ENCODE measurements at places on chromosomes 7 and 10. TPM values are rescaled to one million over a fixed set of nuclear protein-coding genes. Genes with fewer than 3 reads are reported as not detected.

ADARB2 gene
- total RNA-seq, result 0.40 TPM

LFNG gene
- total RNA-seq, result 115 TPM

DNA sequence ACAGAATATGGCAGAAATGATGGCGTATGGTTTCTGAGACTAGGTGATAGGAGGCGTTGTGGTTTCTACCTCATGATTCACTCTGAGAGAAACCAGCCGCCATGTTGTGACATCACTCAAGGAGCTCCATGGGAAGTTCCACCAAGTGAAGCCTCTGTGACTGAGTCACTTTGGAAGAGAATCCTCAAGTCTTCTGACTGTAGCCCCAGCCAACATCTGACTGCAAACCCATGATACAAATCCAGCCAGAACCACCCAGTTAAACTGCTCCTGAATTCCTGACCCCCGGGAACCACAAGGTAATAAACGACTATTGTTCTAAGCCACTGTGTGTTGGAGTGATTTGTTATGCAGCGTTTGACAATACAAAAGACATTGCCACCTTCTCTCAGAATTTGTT is 91.1 kb upstream of the CARD11 start:
- no peak overlapping the region for H3K4me3 ChIP-seq
- peaks cover 8% of the 10 kb centered on the region for H3K27me3 ChIP-seq
- no peak for DNase-seq
- H3K27ac ChIP-seq, result no peak overlapping the region
- H3K36me3 ChIP-seq, result no peaks in the 10 kb centered on the region
- peaks cover under 1% of the 10 kb centered on the region for H3K4me1 ChIP-seq

GRCh38 chr7:35584990-35585389 is 109.9 kb downstream of the HERPUD2 start:
- no peaks in the 10 kb centered on the region for H3K4me1 ChIP-seq
- DNase-seq, result no peak
- H3K36me3 ChIP-seq, result no peaks in the 10 kb centered on the region

- DNase-seq, result no peak
- no peaks in the 10 kb centered on the region for H3K36me3 ChIP-seq
- no peaks in the 10 kb centered on the region for H3K27me3 ChIP-seq
- H3K4me3 ChIP-seq, result no peak overlapping the region
- peaks cover 55% of the 10 kb centered on the region for H3K4me1 ChIP-seq
Measured at GRCh38 chr7:117012284-117012683, 59.0 kb downstream of the ST7 start.

- H3K27me3 ChIP-seq, result peaks cover 24% of the 10 kb centered on the region
- no peak overlapping the region for H3K27ac ChIP-seq
- H3K4me3 ChIP-seq, result no peak overlapping the region
- H3K36me3 ChIP-seq, result no peaks in the 10 kb centered on the region
Measured at GRCh38 chr7:129773328-129773731, 161.8 kb downstream of the NRF1 start.

DNA sequence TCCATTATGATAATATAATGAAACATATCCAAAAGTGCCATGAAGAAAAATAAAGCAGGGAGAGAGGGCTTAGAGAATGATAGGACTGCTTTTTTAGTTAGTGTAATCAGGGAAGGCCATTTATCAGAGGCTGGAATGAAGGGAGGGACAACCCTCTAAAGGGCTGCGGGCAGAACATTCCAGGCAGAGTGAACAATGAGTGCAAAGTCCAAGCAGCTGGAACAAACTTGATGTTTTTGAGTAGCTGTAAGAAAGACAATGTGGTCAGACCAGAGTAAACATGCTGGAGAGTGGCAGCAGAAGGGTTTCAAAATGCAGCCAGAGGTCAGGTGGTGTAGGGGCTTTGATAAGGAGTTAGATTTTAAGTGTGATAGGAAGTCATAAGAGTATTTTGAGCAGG is 65.6 kb upstream of the CCDC6 start:
- H3K4me3 ChIP-seq, result no peak overlapping the region
- H3K36me3 ChIP-seq, result no peaks in the 10 kb centered on the region
- H3K27me3 ChIP-seq, result peaks cover 5% of the 10 kb centered on the region
- DNase-seq, result no peak
- H3K27ac ChIP-seq, result no peak overlapping the region

GRCh38 chr7:10643545-10643944 is 330.1 kb upstream of the PHF14 start:
- H3K27ac ChIP-seq, result peak overlapping the region; percentile 32
- H3K4me3 ChIP-seq, result peak overlapping the region; percentile 41
- no peaks in the 10 kb centered on the region for H3K36me3 ChIP-seq
- H3K4me1 ChIP-seq, result peaks cover 26% of the 10 kb centered on the region
- peak; percentile 33 for DNase-seq

All from activated naive CD8-positive, alpha-beta T cell treated with anti-CD3 and anti-CD28 coated beads, Interleukin-2, amount 10 ng/mL, durations not matched to agents 7 days and 5 days (primary cell).